Stimulated activated naive CD4-positive, alpha-beta T cell treated with Interleukin-2 at 50 U/mL for 16 hours (primary cell): ENCODE measurements at places on chromosomes 13 and 19.

- no peak for DNase-seq
Measured at GRCh38 chr13:48054601-48055000, 17.1 kb downstream of the NUDT15 start.

GRCh38 chr13:40483601-40484000 is 182.8 kb downstream of the FOXO1 start:
- no peak for DNase-seq

- DNase-seq: no peak
Measured at GRCh38 chr13:29925457-29926097, 75.2 kb upstream of the UBL3 start.

DNA sequence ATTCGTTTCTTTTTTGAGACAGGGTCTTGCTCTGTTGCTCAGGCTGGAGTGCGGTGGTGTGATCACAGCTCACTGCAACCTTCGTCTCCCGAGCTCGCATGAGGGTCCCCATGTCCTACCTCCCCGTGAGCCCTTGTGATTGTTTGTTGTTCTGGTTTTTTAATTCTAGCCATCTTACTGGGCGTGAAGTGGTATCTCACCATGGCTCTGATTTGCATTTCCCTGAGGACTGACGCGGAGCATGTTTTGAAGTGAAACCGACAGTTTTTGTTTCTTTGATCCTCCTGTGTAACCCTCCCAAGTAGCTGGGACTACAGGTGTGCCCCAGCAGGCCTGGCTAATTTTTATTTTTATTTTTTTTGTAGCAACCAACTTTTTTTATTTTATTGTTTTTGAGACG is 21.7 kb downstream of the GNG7 start:
- DNase-seq: no peak

GRCh38 chr19:5949792-5950305 is 28.1 kb downstream of the RANBP3 start:
- peak; percentile 17 for DNase-seq

GRCh38 chr13:32752997-32753606 is 166.8 kb downstream of the PDS5B start:
- DNase-seq: no peak
